ENCODE measurements at places on chromosomes 5 and 9.

- DNase-seq = no peak
These were observed 117.8 kb downstream of the MAST4 start for GRCh38 chr5:66713998-66714397.

DNA sequence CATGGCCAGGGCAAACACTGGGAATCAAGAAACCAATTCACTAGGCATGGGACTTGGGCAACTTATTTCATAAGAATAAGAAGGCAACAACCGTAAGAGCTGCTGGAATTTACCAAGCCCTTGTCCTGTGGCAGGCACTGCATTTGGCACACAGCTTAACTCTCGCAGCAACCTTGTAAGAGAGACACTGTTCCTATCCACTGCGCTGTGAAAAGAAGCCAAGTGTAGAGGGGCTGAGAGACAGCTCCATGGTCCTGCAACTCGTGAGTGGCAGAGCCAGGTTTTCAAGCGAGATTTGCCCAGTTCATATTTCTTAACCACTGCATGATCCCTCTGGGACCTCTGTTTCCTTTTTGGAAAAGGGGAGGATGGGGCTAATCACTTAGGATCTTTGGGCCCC lies 129.3 kb upstream of the STC2 start:
- no peak for DNase-seq

GRCh38 chr9:87503927-87504326 lies 6.3 kb downstream of the DAPK1 start:
- DNase-seq = no peak

- no peak for DNase-seq
These were observed 255.6 kb upstream of the IZUMO3 start for GRCh38 chr9:24801344-24801743.

DNA sequence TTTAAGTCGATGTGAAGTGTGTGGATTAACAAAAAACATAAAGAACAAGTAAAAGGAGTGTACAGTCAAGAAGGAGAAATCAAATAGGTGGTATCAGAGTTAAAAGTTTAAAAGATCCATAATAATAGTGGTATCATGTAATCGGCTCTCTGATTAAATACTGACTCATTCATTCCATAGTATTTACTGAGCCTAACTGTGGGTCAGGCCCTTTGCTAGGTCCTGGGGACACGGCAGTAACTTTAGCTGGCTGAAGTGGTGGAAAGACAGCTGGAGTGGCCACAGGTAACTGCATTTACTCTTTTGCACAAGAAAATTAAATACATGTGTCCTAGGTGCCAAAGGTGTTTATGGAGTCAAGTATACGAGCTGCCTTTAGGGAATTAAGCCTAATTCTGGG lies 124.0 kb downstream of the GNAQ start:
- DNase-seq = no peak

- DNase-seq = no peak
These were observed 586.4 kb downstream of the HTR1A start for GRCh38 chr5:63375851-63376250.

- no peak for DNase-seq
These were observed 272.8 kb downstream of the TAF11L14 start for GRCh38 chr5:17907094-17907493.

DNA sequence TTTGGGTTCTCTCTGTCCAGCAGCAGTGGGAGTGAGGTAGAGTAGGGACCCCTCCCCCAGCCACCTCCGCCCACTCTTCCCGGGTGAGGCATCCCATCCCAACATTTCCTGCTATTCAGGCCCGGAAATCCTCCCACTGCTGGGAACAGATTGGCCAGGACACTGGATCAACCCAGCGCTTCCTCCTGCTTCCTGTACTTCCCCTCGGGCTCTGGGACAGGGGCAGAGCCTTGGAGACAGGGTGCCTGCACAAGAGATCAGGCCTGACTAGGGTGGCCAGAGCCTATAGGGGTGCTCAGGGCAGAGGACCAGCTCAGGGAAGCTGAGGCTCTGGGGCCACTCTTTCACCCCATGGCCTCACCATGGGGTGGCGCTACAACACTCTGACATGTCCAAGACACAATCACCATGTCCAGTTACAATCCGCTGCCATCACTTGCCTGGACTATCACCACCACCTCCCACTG lies 14.5 kb downstream of the SH2D3C start:
- DNase-seq = no peak

GRCh38 chr5:72428669-72429068 lies 78.5 kb downstream of the ZNF366 start:
- no peak for DNase-seq

DNA sequence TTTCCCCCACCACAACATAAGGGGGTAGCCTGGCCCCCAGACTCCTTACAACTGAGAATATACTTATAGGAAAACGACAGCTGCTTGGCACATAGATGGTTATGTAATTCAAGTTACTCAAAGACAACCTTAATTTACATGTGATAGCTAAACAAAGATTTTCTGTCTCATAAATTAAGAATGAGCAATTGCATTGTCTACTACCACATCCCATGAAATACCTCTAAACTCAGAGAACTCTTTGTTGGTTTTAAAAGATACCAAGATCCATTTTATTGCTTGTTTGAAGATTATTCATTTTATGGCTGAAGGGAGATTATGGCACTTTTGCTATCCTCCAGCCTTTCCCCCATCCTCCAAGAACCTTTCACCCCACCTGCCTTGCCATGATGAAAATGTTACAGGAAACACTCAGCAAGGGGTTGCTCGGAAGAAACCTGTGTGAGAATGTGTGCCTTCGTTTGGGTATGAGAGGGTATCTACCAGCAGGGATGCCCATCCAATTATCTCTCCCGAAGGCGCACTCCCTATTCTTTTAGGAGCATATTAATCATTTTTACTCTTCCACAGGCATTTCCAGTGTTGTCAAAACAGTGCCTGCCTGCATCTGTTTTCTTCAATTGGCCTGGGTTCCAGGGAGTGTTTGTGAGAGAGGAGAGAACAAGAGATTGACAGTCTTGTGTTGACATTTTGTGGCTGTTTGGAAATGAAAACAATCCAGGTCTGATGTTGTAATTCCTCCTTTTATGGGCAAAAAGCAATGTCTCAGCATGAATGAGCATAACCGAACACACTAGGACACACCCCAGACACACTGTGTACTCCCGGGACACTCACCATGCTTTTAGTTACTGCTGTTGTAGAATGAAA lies 208.0 kb upstream of the ANKRD55 start:
- no peak for DNase-seq

DNA sequence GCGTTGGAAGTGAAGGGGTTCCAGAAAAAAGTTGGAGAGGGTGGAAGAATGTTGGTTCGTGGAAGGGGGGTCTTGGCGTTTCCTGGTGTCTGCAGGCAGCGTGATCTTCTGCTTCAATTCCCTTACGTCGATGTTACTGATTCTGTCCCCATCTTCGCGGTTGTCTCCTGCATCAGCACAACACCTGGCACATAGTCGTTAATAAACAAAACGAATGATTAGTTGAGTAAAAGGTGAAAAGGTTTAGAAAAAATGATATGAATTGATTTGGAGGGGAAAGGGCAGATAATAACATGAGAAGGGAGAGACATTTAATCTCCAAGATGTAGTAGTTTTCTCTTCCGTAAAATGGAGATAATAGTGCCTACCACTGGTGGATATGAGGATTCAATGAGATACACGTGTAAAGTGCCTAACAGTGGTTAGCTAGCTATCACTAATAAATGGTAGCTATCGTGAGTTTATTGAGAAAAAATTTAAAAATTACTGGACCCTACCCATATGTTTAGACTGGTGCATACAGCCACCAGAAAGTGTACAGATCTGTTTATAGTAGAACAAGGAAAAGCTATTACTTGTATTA lies 556 bp downstream of the MTREX start:
- DNase-seq = no peak

DNA sequence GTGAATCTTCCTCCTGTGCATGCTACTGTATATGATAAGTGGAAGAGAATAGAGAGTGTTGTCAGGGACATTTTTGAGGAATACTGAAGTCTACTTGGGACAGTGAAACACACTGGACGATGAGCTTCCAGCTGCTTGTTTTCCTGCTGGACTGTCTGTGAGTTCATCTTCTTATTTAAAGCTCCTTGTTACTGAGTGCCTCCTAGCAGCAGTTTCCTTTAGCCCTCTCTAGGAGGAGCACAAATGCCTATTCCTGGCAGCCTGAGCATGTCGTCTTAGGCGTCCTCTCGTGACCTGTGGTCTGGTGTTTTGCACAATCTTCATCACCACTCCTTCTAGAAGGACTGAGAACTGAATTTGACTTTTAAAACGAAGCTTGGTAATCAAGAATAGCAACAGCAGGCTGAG lies 43.8 kb downstream of the ANKRD33B start:
- DNase-seq = no peak
